Smooth muscle cell of the coronary artery (primary cell): ENCODE measurements at places on chromosomes 3 and 15. TPM values are rescaled to one million over a fixed set of nuclear protein-coding genes. Genes with fewer than 3 reads are reported as not detected.

The MEX3B gene
- total RNA-seq, result 2.6 and 54.9 TPM in 2 replicates

The ABI3BP gene
- total RNA-seq, result 1.6 and 48.2 TPM in 2 replicates

The GP5 gene
- total RNA-seq, result 0.83 TPM in 1 of 2 replicates, not detected in the other

The TMCO5A gene
- not detected in 2 replicates for total RNA-seq

The CALML4 gene
- 0.90 and 2.0 TPM in 2 replicates for total RNA-seq

The SNUPN gene
- total RNA-seq, result 21.7 and 27.1 TPM in 2 replicates

The TMEM108 gene
- 0.08 and 0.12 TPM in 2 replicates for total RNA-seq

The GRAMD2A gene
- 0.08 and 1.4 TPM in 2 replicates for total RNA-seq
